ENCODE measurements at places on chromosomes 3 and 15.
A peak's percentile ranks its signal among the peaks of the same experiment; 100 is the strongest.

- no peak for DNase-seq
Measured at GRCh38 chr15:64949383-64950186, 37.9 kb downstream of the ANKDD1A start.

DNA sequence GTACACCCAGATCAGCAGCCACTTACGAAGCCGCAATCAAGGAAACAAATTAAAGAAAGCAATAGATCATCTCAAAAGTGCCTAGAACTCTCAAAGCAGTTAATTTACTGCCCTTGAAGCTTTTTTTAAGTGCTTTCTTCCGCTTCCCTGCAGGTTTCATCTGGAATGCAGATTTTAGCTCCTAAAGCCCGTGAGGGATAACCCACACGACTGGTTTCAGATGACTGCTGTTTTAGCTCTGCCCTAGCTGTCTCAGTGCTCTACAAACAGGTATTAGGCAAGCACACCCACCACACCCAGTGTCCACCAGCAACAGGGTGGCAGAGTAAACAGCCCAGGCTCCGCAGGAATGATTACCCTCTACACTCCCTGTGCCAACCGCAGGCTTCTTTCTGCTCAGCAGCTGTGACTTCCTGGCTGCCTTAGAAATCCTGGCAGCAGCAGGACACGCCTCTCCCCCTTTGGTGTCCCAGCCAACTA, 126.0 kb downstream of the FMN1 start:
- DNase-seq: no peak

DNA sequence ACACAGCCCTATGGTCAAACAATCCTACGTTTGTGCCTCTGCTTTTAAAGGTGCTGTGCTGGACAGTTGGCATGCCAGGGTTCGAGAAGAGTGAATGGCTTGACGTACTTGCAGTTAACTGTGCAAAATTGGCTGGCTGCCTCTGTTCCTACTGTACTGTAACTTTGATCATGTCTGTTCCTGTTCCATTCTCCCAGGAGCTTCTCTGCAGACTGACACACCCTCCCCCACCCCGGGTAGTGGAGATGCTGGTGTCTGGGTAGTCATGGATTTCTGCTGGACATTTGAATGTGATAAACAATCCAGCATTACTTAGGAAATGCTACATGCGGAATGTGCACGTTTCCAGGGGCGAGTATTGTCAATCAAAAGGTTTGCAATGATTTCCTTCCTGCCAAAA, 6.5 kb upstream of the VILL start:
- DNase-seq: no peak

DNA sequence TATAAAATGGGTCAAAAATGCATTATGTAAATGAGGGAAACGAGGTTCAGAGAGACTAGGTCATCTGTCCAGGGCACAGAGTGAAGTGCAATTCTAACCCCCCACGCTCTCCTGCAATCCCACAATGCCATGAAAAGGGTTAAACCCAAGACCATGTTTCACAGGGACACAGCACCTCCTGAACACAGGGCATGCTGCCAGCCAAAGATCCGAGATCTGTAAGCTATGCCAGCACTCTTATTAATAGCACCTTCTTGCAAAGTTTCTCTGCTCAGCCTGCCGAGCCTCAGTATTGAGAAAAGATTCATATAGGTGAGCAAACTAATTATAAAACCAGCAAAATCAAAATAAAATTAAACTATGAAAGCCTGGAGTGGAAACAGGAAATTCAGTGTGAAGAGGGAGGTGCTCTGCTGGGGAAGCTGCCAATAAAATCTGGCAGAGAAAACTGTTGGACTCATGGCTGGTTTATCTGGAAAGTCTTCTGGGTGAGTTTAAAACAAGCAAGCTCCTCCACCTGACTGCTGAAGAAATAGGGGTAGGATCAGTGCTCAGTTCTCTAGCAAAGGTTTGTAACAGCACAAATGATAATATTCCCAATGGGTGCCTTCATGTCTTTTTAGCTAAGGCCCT, 50.3 kb downstream of the LRIG1 start:
- DNase-seq: no peak

GRCh38 chr3:136518102-136518501, 234.1 kb downstream of the STAG1 start:
- DNase-seq: no peak

- no peak for DNase-seq
Measured at GRCh38 chr15:48559285-48559684, 86.2 kb downstream of the FBN1 start.

- DNase-seq: no peak
Measured at GRCh38 chr15:40271685-40272484, 11.0 kb downstream of the ANKRD63 start.

DNA sequence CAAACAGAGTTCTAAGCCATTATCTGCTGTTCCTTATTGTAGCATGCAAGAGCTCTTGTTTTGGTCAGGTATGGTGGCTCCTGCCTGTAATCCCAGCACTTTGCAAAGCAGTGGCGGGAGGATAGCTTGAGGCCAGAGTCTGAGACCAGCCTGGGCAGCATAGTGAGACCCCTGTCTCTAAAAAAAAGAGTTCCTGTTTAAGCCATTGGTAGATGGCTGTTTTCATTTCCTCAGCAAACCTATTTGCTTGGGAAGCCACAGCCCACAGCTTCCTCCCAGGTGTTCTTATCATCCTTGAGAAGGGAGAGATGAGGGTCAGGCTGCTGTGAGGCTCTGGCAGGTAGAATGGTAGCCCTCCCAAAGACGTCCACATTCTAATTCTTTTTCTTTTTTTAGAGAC, 24.4 kb upstream of the FAM81A start:
- DNase-seq: no peak

GRCh38 chr3:133474817-133475216, 75.0 kb downstream of the BFSP2 start:
- DNase-seq: no peak

GRCh38 chr3:187063286-187064121, 75.8 kb downstream of the RPL39L start:
- DNase-seq: no peak

GRCh38 chr15:77030928-77031375, 36.0 kb downstream of the PSTPIP1 start:
- peak; percentile 1 for DNase-seq

DNA sequence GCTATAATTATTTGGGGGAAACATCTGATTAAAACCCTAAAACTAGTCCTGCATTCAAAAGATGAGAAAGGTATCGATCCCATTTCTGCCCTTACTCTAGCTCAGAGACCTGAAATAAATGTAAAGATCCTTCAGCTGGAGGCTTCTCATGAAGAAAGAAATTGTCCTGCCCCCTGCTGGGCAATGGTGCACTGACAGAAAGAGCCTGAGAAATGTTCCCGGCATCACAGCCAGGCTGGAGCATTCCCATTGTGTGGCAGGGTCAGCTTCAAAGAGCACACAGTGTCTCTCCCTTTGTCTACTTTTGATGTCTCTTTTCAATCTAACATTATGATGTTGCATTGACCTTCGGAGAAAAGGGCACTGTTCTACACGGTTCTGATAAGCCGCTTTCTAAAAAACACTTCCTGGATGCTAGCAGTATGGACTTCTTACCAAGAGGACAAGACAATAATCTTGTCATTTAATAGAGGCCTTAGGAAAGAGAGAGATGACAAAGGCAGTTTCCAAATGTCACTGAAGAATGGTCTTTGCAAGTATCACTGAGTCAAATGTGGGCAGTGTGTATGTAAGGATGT, 287.5 kb downstream of the MAGI1 start:
- no peak for DNase-seq

DNA sequence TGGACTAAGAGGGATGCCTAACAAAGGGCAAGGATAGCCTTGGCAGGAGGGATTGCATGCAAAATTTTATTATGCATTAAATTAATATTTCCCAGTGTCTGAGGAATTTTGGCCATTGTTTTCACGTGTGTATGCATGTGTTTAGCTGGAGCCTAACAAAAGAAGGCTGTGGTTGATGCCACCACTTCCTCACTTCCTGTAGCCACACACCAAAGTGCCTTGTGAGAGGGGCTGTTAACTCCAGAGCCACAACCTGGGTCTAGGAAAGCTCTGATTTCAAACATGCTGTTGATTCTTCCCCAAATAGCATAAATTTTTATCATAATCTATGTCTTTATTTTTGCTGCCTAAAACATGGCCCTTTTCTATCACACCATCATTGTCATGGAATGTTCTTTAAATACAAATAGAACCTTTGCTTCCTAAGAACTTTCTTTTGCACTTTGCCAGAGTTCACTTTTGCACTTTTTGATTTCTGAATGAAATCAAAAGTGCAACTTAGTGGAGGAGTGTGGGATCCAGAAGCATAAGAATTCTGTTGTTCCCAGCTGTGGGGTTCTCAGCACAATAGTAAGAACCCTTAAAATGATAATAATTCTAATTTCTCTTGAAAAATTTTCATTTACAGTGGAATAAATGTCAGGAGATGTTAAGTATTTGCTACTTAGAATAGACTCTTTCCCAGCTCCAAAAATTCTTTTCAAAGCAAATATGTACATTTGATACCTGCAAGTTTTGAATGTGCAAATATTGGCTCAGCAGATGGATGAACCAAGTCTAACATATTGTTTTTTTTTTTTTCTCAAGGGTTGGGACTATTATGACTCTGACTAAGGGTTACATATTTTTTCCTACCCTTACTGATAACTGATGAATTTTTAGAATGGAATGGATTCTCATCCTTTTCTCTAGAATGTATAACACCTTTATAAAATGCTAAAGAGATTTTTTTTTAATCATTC, 35.6 kb upstream of the SPTSSB start:
- no peak for DNase-seq

DNA sequence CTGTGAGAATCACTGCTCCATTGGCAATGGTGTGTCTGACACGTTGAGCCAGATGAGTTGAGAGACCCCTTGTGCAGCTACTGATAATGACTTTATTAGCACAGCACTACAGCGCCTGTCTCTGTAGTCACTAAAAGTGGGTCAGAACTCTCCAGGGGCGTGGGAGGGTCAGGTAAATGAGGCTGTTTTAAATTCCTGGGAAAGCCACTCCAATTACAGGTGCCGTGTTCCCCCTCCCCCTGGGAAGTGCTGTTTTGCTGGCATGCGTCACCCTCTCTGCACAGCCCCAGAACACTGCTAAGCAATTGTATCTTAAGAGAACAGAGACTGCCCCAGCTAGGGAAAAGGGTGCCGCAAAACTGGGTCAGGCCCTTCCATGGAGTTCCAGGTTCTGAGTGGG, 21.5 kb upstream of the CPNE9 start:
- no peak for DNase-seq

DNA sequence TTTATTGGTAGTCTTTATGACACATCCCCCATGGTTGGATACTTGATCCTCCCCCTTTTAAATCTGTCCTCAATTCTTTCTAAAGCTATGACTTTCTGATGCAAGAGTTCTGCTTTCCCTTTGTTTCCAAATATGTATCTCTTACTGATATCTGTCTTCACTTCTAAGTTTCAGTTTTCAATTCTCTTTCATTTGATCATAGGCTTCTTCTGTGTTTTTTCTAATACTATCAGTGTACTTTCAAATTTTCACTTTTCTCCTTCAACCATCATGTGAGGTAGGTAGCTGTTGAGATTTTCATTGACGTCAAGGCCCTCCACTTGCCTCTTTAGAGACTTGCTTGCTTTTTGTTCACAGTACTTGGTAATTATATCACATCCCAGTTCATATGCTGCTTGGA, 436.5 kb downstream of the CNTN4 start:
- DNase-seq: no peak

- DNase-seq: no peak
Measured at GRCh38 chr15:89575656-89576416, 567 bp downstream of the TICRR start.

DNA sequence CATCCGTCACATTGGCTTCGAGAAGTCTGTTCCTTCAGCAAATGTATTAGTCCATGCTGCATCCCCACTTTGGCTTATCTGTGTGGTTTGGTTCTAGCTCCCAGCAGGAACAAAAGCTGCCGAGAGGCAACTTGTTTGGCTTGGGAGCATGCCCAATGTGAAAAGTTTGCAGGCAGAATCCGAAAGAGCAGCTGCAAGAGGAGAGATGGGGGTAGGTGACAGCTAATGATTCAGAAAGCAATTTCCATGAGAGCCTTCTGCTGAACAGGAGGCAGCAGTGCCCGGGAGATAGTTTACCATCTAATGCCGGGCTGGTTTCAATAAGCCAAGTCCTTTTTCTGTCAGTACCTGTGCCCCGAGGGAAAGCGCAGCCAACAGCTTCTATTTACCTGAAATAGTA, 60.2 kb downstream of the GRM7 start:
- no peak for DNase-seq

- no peak for DNase-seq
Measured at GRCh38 chr3:121488628-121489027, 57.2 kb downstream of the POLQ start.

GRCh38 chr15:58247855-58248842, 110.0 kb downstream of the AQP9 start:
- DNase-seq: no peak

DNA sequence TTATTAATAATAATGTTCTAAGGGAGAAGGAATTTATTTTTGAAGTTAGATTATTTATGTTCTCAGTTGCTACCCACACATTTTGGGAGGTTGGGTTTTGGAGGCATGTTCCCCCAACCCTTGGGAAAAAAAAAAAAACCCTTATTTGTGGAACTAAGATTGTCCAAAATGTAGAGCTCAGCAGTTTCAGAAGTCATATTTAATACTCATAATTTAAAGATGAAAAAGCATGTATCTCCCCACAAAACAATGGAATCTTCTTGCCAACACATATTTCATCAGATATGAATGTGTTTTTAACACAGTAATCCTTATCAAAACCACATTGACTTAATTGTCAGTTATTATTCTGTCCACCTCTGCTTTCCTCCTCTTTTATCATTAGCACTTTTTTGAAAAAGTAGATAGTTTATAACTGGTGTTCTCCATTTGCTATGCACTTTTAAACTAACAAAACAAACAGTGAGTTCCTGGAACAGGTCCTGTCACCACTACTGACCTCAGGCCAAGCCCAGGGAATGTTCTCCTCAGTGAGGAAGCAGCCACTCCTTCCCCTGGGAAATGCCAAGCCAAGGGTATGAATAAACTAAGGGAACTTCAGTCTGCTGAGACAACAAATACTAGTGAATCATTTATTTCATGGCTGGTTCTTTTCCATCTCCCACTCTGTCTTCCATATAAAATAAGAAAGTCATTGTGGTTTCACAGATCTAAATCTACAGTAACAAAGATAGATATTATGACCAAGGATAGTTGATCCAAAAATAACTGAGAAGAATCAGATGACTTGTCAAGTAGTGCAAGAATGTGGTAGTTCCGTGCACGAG, 414.4 kb upstream of the ALCAM start:
- DNase-seq: no peak

DNA sequence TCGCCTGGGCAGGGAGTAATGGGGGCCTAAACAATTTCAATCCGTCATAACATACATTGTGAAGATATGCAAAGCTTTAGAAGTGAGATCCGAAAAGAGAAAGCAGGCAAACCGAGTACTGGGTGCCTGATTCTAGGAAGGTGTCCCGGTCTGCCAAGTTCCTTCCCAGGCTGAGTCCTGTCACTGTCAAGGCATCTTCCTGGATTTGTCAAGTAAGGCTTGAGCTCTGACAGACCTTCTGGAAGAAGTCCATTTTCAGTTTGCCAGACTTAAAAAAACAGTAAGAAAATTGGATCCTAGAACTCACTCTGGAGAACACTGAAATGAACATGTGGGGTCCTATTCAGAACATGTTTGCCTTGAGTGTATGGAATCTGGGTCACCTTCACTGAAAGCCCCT, 253.9 kb downstream of the RORA start:
- DNase-seq: no peak
